ENCODE measurements at places on chromosomes 12 and 14.

DNA sequence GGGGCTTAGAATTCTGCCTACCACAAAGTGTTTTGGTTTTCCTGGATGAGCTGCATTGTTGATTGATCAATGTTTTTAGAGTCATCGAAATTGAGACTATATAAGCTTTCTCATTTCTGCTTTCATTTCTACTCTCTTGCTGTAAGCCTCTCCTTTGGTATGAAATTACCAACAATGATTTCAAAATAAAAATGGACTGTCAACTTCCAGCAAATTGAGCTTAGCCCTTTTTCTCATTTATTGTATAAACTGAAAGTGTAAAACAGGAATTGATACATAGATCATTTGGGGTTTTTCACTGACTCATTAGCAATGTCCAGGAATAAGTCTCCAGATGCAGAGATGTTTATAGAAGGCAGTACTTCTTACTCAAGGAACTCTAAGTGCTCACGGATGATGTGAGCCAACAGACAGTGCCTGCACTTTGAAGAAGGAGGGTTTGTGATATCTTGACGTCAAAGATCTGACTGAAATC is 20.0 kb upstream of the PCNX1 start:
- no peak for DNase-seq

DNA sequence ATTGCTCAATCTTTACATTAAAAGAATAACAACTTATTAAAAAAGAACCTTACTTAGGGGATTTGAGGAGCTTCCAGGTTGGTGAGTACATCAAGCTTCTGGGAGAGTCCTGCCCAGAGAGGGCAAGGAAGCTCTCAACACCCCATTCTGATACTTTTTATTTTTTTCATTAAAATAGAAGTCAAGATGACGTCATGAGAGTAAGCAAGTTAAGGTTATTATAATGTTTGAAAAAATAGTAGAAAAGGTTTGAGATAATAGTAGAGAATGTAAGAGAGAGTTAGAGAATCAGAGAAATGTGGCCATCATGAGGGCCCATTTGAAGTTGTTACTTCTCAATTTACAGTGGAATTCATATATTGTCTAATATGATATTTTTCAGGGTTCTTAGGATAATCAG is 221.0 kb upstream of the SLC16A7 start:
- DNase-seq, result no peak

DNA sequence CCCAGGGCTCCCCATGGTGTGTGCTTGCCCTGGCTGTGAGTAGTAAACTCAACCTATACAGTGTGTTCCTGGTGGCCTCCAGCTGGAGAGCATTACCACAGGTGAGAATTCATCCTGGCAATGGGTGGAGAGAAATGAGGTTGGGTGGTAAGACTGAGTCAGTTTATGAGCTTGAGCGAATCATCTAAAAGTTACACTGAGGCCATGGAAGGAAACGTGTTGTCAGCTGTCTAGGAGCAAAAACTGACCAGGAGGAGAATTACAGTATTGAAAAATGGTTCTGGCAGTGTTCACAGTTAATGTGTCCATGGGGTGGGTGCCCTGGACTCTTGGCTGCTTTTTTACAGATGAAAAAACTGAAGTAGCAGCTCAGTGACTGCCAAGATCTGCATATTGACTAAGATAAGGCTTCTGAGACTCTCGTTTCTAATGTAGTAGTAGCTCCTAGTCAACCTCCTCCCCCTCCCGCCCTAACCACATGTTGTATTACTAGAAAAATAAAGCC is 202.0 kb upstream of the AMIGO2 start:
- DNase-seq, result no peak

GRCh38 chr12:100576331-100577036 is 3.0 kb downstream of the GAS2L3 start:
- no peak for DNase-seq

DNA sequence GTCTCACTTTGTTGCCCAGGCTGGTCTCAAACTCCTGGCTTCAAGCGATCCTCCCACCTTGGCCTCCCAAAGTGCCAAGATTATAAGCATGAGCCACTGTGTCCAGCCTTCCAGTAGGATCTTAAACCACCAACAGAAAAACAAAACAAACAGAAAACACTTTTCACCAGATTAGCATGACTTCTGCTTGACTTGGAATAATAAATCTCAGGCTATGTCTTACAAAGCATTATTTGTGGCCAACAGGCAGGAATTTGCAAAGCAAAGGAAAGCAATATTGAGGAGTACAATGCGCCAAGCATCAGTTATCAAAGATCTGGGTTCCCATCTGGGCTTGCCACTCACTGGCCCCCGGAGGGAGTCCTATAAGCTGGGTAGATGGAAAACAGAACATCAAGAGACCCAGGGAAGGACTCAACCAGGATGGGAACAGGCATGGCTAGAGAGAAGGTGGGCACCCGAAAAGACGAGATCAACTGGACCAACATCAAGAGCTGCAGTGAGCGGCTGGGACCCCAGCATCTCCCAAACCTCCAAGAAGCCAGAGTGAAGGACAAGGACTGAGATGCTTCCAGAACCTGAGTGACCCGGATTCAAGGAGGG is 101.2 kb downstream of the TMEM30B start:
- no peak for DNase-seq

DNA sequence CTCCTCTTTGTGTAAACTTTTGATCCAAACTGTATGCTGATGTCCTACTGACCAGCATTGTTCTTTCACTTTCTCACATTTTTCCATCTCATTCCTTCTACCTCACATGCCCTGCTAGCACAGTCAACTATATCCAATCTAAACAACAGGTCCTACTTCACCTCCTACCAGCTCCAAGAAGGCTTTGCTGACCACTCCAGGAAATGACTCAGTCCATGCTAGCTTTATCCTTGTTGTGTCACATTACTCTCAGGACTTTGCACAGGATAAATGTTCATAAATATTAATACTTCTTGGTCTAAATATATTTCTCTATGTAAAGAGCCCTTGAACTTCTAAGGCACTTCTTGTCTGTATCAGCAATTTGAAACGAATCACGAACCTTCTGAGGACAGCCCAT is 64.9 kb upstream of the PCED1B start:
- DNase-seq, result no peak

GRCh38 chr12:263574-263973 is 938 bp upstream of the SLC6A13 start:
- DNase-seq, result no peak

GRCh38 chr12:24839268-24839791 is 109.6 kb downstream of the BCAT1 start:
- peak; percentile 72 for DNase-seq

GRCh38 chr12:99026332-99027054 is 381.4 kb downstream of the APAF1 start:
- DNase-seq, result no peak

DNA sequence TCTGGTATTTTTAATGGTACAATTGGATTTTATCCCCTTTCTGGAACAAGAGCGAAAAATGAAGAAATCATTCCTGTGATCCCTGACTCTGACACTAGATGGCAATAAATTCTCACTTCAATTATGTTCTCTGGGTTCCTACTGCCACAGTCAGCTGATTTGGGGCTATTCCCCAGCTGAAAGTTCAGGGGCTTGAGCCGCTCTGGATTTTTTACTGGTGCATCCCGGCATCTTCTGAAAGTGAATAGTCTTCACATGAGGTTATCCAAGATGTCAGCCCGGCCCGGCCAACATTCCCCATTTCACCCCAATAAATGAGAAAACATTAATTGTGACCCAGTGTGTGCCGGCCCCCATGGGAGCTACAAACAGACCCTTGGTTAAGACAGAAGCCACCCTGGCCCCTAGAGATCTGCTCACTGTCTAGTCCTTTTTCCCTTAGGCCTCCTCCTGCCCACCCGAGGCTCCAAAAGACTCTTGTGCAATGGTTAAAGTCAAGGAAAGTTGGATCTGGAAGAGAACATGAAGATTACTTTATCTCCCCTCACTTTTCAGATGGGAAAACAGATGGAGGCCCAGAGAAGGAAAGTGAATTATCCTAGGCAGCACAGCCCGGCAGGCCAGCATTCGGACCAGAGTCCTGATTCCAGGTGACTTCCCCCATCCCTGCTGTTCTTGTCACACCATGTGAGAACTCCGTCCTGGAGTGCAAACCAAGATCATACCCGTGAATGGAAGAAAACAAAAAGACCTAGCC is 20.8 kb downstream of the CKAP4 start:
- no peak for DNase-seq

- DNase-seq, result no peak
These were observed 15.2 kb downstream of the NAA30 start for GRCh38 chr14:57405562-57405961.

- peak; percentile 33 for DNase-seq
These were observed 3.7 kb downstream of the UNC119B start for GRCh38 chr12:120713861-120714482.

DNA sequence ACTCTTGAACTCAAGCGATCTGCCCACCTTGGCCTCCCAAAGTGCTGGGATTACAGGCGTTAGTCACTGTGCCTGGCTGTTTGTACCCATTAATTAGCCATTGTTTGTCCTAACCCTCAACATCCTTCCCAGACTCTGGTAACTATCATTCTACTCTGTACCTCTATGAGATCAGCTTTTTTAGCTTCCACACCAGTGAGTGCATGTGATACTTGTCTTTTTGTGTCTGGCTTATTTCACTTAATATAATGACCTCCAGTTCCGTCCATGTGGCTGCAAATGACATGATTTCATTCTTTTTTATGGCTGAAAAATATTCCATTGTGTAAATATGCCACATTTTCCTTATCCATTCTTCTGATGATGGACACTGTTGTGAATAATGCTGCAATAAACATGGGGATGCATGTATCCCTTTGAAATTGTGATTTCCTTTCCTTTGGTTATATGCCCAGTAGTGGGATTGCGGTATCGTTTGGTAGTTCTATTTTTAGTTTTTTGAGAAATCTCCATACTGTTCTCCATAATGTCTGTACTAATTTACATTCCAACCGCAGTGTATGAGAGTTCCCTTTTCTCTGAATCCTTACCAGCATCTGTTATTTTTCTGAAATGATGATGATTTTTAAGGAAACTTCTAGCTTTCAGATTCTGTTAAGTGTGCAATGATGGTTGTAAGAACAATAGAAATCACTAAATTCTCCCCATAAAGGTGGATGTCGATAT is 6.7 kb upstream of the PPP4R3A start:
- no peak for DNase-seq

GRCh38 chr14:104937161-104937560 is 12.5 kb downstream of the PLD4 start:
- no peak for DNase-seq

DNA sequence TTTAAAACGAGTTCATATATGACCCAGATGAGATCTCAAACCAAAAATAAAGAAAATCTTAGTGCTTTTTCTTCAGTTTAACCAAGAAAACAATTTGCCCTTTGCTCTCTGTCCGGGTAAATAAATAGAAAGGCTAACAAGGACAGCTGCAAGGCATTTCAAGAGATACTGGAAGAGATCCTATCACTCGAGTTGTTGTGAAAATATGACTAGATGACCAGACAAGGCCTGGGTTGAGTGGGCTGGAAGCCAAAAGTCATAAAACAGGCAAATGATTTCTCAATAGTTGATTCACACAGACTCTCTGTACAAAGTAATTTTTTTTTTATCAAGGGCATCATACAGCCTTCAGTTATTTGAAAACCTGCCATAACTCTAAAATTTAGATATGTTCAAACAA is 55.9 kb upstream of the AVPR1A start:
- DNase-seq, result no peak

- no peak for DNase-seq
These were observed 177.5 kb upstream of the CAND1 start for GRCh38 chr12:67091678-67092077.

DNA sequence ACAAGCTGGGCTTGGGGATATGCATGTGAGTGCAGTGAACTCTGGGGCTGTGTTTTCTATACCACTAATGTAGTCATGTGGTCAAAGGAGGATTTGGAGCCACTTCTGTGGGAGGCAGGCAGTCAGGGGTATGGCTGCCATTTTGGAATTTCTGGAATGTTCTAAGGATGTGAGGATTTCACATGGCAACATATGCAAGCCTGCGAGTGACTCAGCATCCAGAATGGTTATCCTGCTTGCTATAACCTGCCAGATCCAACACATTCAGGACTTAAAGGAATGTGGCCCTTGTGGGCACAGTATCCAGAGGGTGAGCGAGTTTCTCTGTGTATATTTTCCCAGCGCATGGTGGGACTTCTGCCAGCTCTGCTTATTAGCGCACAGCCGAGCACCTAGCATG is 249.2 kb upstream of the PWP1 start:
- no peak for DNase-seq

GRCh38 chr14:96501217-96501739 is 904 bp upstream of the PAPOLA start:
- no peak for DNase-seq

DNA sequence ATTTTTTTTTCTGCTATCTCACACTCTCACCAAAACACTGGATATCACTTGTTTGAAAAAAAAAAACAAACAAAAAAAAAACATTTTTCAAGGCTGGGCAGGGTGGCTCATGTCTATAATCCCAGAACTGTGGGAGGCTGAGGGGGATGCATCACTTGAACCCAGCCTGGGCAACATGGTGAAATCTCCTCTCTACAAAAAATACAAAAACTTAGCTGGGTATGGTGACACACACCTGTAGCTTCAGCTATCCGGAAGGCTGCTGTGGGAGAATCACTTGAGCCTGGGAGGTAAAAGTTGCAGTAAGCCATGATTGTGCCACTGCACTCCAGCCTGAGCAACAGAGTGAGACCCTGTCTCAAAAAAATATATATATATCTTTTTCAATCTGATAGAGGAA is 66.2 kb downstream of the EPS8 start:
- DNase-seq, result no peak

All from stimulated activated CD8-positive, alpha-beta memory T cell treated with anti-CD3 and anti-CD28 coated beads, Interleukin-15, amount 100 ng/mL, for 48 hours (primary cell).